ENCODE measurements at places on chromosomes 7 and 10. TPM values are rescaled to one million over a fixed set of nuclear protein-coding genes. Genes with fewer than 3 reads are reported as not detected.

TUBB8 gene
- total RNA-seq, result not detected

BAIAP2L1 gene
- 1.9 TPM for total RNA-seq

DOCK1 gene
- 0.59 TPM for total RNA-seq

TBXAS1 gene
- 1.7 TPM for total RNA-seq

NEUROG3 gene
- total RNA-seq, result not detected

CRTAC1 gene
- total RNA-seq, result not detected

FAM25C gene
- total RNA-seq, result not detected

MALRD1 gene
- not detected for total RNA-seq

PNLIPRP2 gene
- total RNA-seq, result not detected

NUTM2E gene
- total RNA-seq, result not detected

NPSR1 gene
- total RNA-seq, result not detected

CTAGE15 gene
- total RNA-seq, result 1.5 TPM

TMEM196 gene
- total RNA-seq, result not detected

GNAI1 gene
- 7.5 TPM for total RNA-seq

TPST1 gene
- total RNA-seq, result 1.3 TPM

DGKI gene
- 2.8 TPM for total RNA-seq

CADPS2 gene
- not detected for total RNA-seq

CNTNAP2 gene
- total RNA-seq, result not detected
